GM13976 (cell line): ENCODE measurements at places on chromosomes 5 and 9.

GRCh38 chr5:1203968-1204692 lies 2.7 kb downstream of the SLC6A19 start:
- no peak for DNase-seq

DNA sequence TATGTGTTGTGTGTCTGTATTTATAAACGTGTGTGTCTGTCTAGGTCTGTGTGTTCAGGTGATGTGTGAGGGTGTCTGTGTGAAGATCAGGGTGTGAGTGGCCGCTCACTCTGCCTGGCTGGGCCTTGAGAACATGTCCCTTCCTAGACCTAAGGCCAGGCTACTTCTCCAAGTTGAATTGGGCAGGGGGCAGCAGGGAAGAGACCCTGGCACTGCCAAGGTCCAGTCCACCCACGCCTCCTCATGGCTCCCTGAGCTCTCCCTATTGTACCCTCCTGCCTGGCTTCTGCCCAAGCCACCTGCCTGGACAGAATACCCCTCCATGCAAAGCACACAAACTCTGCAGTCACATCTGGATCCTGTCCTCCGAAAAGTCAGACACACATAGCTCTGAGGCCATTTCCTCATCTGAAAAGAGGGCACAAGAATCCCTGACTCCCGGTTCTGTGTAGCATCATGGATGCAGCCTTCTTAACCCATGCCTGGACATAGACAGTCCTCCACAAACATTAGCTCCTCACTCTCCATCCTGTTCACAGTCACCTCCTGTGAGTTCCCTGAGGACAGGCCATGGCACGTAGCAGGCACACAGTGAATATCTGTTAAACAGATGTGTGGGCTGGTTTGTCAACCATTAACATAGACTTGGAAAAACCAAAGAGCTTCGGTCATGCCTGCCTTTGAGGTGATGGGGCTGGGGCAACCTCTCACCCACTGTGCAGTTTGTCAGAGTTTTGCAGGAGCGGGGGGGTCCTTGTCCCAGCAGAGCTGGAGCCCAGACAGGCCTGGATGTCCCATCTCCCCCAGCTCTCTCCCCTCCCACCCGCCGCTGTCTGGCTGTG lies 167.8 kb upstream of the MVB12B start:
- peak; percentile 6 for DNase-seq

- no peak for DNase-seq
These were observed 107.6 kb downstream of the PPP2R2B start for GRCh38 chr5:146770980-146771379.

GRCh38 chr5:142758796-142759145 lies 11.4 kb upstream of the ARHGAP26 start:
- no peak for DNase-seq

- no peak for DNase-seq
These were observed 846 bp upstream of the TRAF1 start for GRCh38 chr9:120927269-120928014.

- no peak for DNase-seq
These were observed 9.0 kb downstream of the COL5A1 start for GRCh38 chr9:134650431-134651190.

DNA sequence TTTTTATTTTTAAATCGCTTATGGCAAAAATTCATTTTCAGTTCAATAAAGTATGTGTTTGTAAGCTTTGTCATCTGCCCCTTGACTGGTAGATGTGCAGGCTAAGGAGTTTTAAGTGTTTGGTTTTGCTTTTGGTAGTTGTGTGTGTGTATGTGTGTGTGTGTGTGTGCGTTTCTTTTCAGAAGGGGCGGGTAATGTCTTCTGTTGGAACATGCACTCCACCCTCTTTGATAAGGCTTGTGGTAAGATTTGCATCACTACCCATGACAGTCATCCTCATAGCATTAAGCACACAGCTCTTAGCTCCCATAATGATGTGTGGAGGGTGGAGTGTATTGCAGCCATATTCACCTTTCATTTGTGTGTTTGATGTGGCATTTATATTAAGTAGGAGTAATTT lies 92.1 kb upstream of the FSD1L start:
- DNase-seq: no peak

- DNase-seq: no peak
These were observed 27.2 kb upstream of the ZFR start for GRCh38 chr5:32471784-32472183.

DNA sequence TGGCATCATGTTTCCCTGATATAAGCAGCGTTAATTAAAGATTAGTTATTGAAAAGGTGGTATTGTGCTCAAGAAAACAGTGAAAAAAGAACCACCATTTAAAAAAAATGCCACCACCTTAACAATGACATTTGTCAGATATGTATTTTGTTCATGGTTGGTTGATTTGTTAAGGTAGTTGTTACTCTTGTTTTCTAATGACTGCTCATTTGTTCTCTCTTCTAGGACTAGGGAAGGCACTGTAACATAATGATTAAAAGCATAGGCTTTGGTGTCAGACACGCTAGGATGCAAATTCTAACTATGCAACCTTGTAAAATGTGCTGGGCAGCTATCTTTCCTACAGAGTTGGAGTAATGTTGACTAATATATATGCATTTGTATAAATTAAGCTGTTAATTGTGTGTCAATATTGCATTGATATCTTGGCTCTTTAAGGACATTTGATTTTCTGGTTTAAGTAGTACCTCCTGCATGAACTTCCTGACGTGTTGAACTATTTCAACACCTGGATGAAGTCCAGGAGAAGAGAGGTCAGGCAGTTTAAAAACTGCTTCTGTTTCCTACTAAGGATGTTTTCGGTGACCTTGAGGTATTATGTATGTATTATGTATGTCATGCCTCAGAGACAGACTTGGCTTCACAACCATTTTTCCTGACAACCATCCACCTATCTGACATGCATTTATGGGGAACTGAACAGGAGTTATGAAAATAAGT lies 77.8 kb downstream of the MUSK start:
- no peak for DNase-seq

DNA sequence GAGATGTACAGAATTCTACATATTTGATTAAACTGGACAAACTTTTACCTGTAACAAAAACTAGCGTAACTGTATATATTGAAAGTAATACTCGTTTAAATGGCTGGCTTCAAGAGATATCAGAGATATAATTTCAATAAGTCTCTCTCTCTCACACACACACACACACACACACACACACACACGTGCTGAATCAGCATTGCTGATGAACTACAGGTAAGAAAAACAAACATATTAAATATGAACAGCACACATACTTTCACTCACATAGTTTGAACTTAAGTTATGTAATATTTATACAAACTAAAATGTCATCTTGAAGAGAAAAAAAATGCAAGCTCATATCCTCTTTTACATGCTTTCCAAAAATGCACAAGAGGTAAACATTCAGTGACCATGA lies 145.4 kb downstream of the BNC2 start:
- no peak for DNase-seq

DNA sequence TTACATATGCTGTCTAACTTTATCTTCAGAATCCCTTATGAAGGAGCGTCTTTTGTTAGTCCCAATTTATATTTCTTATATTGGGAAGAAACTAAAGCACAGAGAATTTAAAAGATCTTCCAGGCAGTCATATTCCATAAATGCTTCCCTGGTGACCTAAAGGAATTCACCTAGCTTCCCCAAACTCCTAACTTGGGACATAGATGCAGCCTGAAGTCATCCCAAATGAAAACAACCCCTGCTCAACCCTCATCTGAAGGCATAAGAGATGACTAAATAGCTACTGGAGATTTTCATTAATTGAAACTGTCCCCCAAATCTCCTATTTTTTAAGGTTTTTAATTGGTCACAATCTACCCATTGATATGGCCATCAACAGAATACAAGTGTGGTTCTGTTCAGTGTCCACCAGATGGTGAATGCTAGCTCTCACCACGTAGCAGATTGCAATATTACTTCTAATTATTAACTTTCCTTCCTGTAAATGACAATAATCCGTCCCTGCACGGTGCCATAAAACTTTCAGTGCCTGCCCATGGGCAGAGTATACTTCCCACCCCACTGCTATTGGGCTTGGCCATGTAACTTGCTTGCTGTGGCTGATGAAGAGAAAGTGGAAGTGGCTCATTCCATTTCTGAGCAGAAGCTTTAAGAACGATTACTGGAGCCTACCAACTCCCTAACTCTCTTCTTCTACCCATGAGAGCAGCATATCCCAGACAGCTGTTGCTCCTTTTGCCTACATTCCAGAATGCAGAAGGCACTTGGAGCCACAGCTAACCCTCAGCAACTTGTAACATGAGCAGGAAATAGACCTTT lies 18.7 kb downstream of the PRUNE2 start:
- peak; percentile 28 for DNase-seq

- DNase-seq: no peak
These were observed 3.5 kb upstream of the PRDM12 start for GRCh38 chr9:130660683-130661450.

- peak; percentile 43 for DNase-seq
These were observed 897 bp downstream of the ROPN1L start for GRCh38 chr5:10442576-10442975.

DNA sequence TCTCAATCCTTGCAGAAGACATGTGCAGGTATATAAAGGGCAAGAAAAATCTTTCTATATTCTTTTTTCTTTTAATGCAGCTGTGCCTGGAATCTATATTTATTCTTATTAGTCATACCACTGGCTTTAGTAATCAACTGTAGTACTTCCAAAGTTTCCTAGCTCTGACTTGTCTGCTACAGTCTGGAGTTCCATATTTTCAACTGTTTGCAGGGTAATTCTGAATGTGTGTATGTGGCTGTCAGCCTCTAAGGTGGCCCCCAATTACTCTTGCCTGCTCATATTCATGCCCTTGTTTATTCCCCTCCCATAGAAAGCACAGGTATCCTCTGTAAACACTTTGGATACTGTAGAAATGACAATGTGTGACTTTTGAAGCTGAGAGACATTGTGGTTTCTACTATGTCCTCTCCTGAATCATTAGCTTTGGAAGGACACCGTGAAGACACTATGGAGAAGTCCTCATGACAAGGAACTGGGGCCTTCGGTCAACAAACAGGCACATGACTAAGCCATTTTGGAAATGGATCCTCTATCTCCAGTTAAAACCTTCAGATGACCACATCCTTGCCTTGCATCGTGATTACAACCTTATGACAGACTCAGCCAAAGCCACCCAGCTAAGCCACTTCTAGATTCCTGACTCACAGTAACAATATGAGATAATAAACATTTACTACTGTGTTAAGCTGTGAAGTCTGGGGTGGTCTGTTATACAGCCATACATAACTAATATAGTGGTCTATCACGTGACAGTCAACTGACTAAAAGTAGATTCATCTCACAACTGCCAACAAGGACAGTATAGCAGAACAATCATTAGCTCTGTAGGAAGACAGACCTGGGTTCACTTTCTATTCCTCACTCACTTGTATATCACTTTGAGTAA lies 49.5 kb upstream of the SUSD1 start:
- no peak for DNase-seq

GRCh38 chr5:135240283-135240633 lies 158.8 kb downstream of the MACROH2A1 start:
- no peak for DNase-seq

DNA sequence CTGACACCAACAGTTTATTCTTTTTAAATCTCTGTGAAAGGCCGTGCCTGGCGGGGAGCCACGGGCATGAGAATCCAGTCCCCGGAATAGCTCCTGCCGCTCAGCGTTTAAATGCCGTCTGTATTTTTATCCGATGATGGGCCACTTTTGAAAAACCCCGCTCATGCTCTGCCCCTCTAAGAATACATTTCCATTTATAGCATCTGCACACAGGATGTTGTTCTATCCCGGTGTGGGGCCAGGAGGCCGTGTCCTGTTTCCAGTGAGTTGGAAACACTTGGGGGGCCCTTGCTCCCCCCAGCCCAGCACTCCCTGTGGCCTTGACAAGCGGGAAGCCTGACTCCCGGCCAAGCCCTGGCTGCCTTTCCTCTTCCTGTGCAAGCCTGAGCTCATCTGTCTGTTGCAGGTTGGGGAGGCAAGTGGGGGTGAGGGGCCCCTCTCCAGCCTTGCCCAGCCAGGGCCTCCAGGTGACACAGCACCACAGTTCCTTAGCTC lies 39.0 kb downstream of the ERGIC1 start:
- DNase-seq: no peak

GRCh38 chr5:149487672-149488071 lies 63.6 kb downstream of the CSNK1A1 start:
- no peak for DNase-seq

DNA sequence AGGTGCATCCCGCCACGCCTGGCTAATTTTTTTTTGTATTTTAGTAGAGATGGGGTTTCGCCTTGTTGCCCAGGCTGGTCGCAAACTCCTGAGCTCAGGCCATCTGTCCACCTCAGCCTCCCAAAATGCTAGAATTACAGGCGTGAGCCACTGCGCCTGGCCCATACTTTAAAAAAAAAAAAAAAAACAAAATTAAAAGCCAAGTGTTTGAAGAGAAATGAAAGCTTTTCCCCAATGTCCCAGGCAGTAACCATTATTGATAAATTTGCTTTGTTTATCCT lies 9.5 kb downstream of the PRRC2B start:
- no peak for DNase-seq

GRCh38 chr5:32314658-32315057 lies 1.9 kb upstream of the MTMR12 start:
- no peak for DNase-seq

GRCh38 chr5:32330126-32330971 lies 17.6 kb upstream of the MTMR12 start:
- DNase-seq: no peak

- no peak for DNase-seq
These were observed 28.8 kb downstream of the C5orf15 start for GRCh38 chr5:133939668-133940067.

DNA sequence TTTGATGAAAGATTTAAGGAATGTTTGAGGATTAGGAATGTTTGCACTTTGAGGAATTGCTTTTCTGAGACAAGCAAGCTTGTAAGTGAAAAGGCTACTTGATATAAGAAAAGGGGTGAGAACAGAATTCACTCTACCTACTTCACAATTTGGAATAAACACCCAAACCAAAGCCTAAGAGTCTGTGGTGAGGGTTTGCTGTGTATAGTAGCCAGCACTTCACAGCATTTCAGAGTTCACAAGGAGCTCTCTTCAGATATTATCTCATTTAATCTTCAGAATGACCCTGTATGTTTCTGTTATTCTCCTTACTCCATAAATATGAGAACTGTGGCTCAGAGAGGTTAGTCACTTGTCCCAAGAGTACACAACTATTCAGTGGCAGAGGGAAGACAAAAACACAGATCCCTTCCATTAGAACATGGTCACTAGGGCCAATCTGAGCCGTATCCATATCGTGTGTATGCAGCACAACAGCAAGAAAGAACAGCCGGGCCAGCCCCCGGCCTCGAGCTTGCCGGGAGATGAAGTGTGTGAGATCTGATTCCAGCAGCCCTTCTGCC lies 92.4 kb downstream of the FRMD3 start:
- no peak for DNase-seq

DNA sequence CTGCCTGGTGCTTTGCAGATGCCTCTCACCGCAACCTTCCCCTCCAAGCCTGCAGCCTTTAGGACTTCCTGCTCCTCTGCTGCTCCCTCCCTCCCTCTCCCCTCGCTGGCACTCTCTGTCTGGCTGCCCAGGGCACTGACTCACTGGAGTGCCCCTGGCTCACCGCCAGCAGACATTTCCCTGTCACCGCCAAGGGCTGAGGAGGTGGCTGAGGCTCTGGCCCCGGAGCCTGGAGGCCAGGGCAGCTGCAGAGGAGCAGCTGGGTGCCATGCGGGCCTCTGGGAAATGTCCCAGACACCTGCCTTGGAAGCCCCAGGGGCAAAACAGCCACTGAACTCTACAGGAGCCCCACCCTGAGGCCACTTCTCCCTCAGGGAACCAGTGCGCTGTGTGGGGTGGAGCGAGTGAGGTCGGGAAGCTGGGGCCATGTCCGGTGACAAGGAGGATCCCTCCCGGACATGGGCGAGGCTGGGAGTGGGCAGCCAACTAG lies 53.4 kb downstream of the TENT4A start:
- DNase-seq: peak; percentile 36

- no peak for DNase-seq
These were observed 35.4 kb upstream of the BNIP1 start for GRCh38 chr5:173108914-173109313.
